ENCODE measurements at places on chromosomes 2 and 18.

- no peak for DNase-seq
Observed at GRCh38 chr2:111118981-111119821, 1.5 kb upstream of the BCL2L11 start.

GRCh38 chr2:169275696-169276444, 86.5 kb downstream of the LRP2 start:
- no peak for DNase-seq

GRCh38 chr18:35227254-35227653, 13.6 kb upstream of the ZNF397 start:
- no peak for DNase-seq

DNA sequence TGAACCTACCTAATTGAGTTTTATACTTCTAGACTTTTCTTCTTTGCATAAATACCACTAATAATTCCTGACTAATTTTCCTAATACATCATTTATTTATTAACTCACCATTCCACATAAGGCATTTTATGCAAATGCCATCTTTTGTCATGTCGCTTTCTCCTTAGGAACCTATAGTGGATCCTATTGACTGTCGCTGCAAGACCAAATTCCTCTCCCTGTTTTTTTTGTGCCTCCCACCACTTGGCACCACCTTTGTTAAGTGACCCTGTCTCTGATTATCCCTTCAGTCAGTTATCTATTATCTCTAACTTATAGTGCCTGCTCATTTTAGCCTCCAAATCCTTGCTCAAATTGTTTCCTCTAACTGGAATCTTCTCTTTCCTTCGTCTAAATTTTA, 19.5 kb downstream of the UNC80 start:
- DNase-seq = no peak

GRCh38 chr18:65435534-65435933, 315.3 kb upstream of the CDH7 start:
- DNase-seq = no peak

GRCh38 chr2:171793691-171794678, 100.1 kb downstream of the SLC25A12 start:
- no peak for DNase-seq

DNA sequence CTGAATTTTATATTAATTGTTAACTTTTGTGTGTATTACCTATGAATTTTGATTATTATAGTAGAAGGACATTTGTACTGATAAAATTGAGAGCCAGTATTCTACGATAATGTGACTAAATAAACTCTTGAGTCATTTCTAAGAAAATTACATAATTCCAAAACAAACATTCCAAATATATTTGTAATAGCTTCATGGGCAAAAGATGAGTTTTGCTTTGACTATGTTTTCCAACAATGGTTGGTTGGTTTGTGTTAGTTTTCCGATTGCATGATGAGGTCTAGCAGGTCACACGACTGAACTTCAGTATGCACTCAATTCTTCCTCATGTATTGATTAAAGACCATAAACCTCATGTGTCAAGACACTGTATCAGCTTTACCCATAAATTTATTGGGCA, 71.7 kb upstream of the WDR75 start:
- DNase-seq = no peak

DNA sequence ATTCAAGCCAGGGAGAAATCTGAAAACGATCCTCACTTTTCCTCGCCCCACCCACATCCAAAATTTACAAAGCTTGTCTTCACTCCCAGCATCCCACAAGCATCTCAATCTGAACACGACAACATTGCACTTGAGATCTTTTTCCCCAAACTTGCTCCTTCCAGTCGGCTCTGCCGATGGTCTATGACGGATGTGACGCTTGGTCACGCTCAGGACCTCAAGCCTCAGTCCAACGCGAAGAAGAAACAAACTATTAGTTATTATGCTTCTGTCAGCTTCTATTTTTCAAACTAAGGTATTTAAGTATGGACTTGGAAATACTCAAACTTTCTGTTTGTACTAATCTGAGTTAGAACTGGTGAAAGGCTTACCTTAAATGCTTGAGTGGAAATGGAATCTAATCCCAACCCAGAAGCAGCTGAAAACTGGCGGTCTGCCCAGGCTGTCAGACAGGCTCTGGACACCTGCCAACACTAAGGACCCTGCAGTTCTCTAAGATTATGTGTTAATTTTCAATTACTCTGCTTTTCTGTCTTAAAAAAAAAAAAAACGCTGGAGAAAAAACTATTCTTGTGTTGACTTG, 132.1 kb upstream of the DNMT3A start:
- DNase-seq = no peak

DNA sequence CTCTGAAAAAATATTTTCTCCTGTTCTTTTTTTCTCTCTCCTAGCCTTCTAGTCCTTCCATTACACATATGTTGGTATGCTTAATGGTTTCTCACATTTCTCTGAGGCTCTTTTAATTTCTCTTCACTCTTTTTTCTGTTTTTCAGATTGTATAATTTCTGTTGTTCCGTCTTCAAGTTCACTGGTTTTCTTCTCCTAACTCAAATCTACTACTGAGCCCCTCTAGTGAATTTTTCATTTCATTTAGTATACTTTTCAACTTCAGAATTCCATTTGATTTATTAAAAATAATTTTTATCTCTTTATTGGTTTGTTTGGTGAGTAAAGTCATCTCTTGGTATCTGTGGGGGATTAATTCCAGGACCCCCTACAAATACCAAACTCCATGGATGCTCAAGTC, 19.8 kb downstream of the C2orf49 start:
- no peak for DNase-seq

GRCh38 chr2:164747140-164747539, 94.5 kb downstream of the COBLL1 start:
- no peak for DNase-seq

DNA sequence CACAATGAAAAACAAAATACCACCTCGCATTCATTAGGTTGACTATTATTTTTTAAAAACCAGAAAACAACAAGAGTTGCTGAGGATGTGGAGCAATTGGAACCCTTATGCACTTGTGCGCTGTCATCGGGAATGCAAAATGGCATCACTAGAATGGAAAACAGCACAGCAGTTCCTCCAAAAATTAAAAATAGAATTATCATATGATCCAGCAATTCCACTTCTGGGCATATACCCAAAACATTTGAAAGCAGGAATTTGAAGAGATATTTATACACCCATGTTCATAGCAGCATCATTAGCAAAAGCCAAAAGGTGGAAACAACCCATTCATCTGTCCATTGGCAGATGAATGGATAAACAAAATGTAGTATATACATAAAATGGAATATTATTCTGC, 11.9 kb upstream of the NMUR1 start:
- no peak for DNase-seq

- no peak for DNase-seq
Observed at GRCh38 chr2:15359716-15360531, 201.2 kb downstream of the NBAS start.

GRCh38 chr2:84897773-84898172, 7.7 kb upstream of the TMSB10 start:
- DNase-seq = no peak

- no peak for DNase-seq
Observed at GRCh38 chr2:38194751-38195150, 118.8 kb upstream of the CYP1B1 start.

GRCh38 chr2:17355608-17356329, 162.5 kb downstream of the RAD51AP2 start:
- no peak for DNase-seq

All from hypothalamus (tissue), 51 donors.